ENCODE measurements at places on chromosomes 1 and 21. TPM values are rescaled to one million over a fixed set of nuclear protein-coding genes. Genes with fewer than 3 reads are reported as not detected.

S100A2 gene
- total RNA-seq, result not detected

GJA5 gene
- 16.3 TPM for total RNA-seq

L1TD1 gene
- total RNA-seq, result 4.5 TPM

CLK2 gene
- total RNA-seq, result 75.3 TPM

ADPRS gene
- 20.6 TPM for total RNA-seq

PAPPA2 gene
- 0.51 TPM for total RNA-seq

NUDT4B gene
- total RNA-seq, result 5.9 TPM

HMGCS2 gene
- total RNA-seq, result 0.29 TPM

FBXO2 gene
- total RNA-seq, result 7.0 TPM

CDCA8 gene
- 5.9 TPM for total RNA-seq

CNTN2 gene
- not detected for total RNA-seq

HCRTR1 gene
- not detected for total RNA-seq

TGFB2 gene
- 11.0 TPM for total RNA-seq
